T-helper 1 cell (primary cell): ENCODE measurements at places on chromosomes 2 and 18.

GRCh38 chr18:2572171-2572569 is 813 bp downstream of the NDC80 start:
- DNase-seq, result no peak

- no peak for DNase-seq
Measured at GRCh38 chr2:2825062-2825461, 494.0 kb upstream of the MYT1L start.

GRCh38 chr18:647304-647703 is 10.1 kb upstream of the TYMS start:
- no peak for DNase-seq

- DNase-seq, result no peak
Measured at GRCh38 chr2:190405070-190405469, 3.1 kb upstream of the MFSD6 start.

- DNase-seq, result no peak
Measured at GRCh38 chr18:70333316-70333715, 44.5 kb downstream of the SOCS6 start.

- no peak for DNase-seq
Measured at GRCh38 chr2:136373841-136374240, 255.9 kb upstream of the CXCR4 start.

GRCh38 chr2:175039031-175039430 is 33.9 kb upstream of the CHN1 start:
- no peak for DNase-seq

- DNase-seq, result no peak
Measured at GRCh38 chr2:218985021-218985324, at the start of gene FEV. TSS of gene FEV (minus strand) at chr2:218985184. CDS start at chr2:218985075, 109 bp downstream.

DNA sequence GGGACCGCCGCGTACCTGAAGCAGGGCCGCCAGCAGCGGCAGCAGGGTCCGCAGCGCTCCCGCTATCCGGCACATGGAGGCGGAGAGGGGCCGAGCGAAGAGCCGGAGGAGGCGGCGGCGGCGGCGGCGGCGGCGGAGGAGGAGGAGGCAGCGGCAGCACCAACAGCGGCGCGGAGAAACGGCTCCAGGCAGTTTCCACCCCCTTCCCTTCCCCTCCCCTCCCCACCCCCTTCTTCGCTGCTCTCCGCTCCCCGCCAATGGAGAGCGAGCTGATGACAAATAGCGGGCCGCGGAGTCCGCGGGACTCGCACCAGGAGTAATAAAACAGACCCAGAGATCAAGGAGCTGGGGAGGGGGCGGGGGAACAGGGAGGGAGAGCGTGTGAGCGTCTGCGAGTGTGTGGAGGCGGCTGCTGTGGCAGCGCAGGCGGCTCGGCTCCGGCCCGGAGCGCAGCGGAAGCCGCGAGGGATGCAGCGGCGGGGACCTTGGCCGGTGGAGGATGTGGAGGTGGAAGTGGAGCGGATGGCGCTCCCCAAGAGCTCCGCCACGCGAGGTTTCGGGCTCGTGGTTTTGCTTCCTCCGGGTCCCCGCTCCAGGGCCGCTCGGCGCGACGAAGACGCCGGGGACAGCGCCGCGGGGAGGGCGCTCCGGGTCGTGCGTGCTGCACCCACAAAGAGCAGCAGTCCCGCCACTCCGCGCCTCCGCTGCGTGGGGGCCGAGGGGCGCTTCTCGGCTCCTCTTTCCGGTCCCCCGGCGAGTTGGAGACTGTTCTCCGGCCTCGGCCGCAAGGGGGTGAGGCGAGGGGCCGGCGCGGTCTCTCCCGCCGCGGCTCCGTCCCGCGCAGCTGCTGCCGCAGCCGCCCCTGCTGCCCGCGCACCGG is at the start of gene CDH2:
CDH2 (minus strand) TSS at position 183 of the 880 bp plus-strand sequence; CDS start at position 75, 108 bp downstream.
- DNase-seq, result peak; percentile 29

- no peak for DNase-seq
Measured at GRCh38 chr18:12242658-12243260, 11.4 kb upstream of the CIDEA start.

GRCh38 chr18:28961669-28962228 is 784.8 kb upstream of the CDH2 start:
- no peak for DNase-seq
